CD4-positive, CD25-positive, alpha-beta regulatory T cell (primary cell): ENCODE measurements at places on chromosomes 3 and 15. TPM values are rescaled to one million over a fixed set of nuclear protein-coding genes. Genes with fewer than 3 reads are reported as not detected.

FANCD2OS gene
- polyA plus RNA-seq = not detected

TNFAIP8L3 gene
- polyA plus RNA-seq = not detected

ZPLD1 gene
- not detected for polyA plus RNA-seq

DNA sequence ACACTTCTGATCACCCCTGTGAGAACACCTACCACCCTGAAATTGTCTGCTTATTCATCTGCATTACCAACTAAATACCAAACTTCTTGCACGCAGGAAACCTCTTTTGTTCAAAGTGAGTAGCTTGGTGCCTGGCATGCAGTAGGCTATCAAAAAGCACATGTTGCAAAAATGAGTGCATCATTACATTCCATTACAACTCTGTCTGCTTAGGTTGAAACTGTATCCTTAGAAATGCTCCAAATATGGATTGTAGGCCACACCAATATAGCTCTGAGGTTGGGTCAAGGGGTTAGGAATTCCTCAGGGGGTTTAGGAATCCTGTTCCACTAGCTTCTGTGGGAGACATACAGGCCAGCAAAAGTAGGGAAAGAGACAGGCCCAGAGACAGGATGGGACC is 107.2 kb downstream of the THRB start:
- DNase-seq = no peak

- no peak for DNase-seq
These were observed 533 bp upstream of the SMAD3 start for GRCh38 chr15:67064607-67065530.

DNA sequence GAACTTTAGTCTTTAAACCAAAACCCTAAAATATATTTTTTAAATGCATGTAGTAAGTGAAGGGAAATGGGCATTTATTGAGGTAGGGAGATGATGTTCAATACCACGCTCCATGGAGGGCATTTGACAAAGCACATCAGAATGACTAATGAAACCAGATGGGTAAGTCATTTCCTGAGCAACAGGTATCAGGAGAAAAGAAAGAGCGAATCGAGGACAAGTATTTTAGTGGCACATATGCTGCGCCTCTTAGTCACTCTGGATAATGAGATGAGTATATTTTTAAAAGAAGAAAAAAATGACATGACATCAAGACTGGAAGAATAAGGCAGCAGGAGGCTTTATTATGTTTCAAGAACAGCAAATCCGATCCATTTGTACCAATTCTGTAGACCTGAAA is 129.0 kb upstream of the ARHGEF3 start:
- no peak for DNase-seq

DNA sequence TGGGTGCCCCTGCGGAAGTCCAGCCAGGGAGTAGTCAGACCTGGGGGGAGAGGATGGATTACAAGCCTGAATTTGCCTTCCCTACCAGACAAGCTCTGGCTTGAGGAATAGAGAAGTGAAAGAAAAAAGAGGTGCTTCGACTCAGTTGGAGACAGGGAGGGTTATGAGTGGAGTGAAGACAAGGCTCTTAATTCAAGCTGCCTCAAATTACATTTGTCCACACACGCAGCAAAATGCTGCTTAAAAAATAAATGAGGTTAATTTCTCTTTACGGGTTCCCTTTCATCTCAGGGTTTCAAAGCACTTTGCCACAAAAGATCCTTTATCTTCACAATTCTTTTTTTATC is 49.0 kb upstream of the SLC4A7 start:
- DNase-seq = no peak

- no peak for DNase-seq
These were observed 8.2 kb downstream of the ANKRD34C start for GRCh38 chr15:79290642-79291275.

DNA sequence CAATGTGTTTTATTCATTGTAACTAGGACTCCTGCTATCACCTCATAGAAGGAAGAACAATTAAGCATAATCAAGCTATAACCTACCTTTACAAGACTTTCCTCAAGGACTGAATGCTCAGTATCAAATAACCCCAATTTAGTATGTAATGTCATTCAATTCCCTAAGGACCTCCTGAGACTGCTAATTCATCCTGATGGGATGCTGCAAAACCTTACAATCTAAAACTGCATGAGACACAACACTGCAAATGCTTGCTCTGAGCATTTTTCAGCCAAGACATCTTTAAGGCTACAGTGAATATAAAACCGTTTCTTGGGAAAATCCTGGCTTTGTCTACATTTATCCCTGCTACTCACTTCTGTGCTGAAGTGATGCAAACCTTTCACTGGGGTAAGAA is 69.9 kb downstream of the RYK start:
- no peak for DNase-seq

GRCh38 chr15:80689716-80690115 is 5.4 kb upstream of the ABHD17C start:
- no peak for DNase-seq

- DNase-seq = no peak
These were observed 193.6 kb downstream of the TP63 start for GRCh38 chr3:189824629-189825312.

DNA sequence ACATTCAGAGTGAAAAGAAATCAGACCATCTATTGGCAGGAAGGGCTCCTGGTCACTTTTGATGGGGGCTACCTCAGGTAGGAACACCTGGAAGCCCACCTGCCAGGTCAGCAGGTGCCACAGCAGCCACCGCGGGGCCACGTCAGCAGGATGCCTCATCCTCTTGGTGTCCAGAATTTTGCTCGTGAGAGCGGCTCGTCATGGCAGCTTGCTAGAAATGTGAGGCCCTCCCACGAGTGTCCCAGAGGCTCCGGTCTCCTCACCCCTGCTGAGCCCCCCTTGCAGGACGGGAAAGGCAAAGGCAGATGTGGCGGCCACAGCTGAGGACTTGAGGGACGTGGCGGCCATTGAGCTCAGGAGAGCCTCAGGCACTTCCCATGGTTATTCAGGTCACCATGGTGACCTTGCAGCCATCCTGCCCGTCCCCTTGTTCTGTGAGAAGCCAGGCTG is 129.4 kb downstream of the LRRK1 start:
- DNase-seq = no peak

GRCh38 chr15:66394472-66394871 is 7.8 kb downstream of the MAP2K1 start:
- no peak for DNase-seq

DNA sequence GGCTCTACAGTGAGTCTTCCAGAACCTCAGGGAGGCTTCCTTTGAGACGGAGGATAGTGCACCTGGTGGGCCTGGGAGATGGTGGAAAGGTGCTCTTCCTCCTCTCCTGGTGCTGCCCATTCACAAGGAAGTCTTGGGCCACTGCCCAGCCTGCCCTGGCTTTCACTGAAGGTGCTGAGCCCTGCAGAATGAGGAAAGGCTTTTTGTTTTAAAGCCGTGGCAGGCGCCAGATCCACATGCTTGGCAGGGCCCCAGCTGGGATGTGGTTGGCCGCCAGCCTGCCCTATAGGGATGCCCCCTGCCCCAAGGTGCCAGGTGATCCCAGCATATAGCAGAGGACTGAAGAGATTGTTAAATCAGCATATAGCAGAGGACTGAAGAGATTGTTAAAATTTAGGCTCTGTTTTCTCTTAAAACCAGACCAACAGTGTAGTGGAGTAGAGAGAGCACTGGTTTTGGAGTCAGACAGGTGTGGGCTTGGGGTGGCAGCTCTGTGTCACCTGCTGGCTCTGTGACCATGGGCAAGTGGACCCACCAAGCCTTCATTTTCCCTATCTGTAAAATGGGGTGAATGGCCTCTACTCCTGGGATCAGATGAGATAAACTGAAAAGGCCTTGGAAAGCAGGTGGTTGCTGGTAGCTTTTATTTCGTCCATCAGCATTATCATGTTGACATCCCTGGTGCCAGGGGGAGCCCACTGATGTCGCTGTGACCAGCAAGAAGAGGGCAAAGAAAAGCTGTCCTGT is 53.3 kb downstream of the SLC6A6 start:
- no peak for DNase-seq

GRCh38 chr3:182133752-182134151 is 422.0 kb downstream of the SOX2 start:
- DNase-seq = no peak

- no peak for DNase-seq
These were observed 6.1 kb upstream of the LEKR1 start for GRCh38 chr3:156819842-156820691.

GRCh38 chr3:134190250-134190649 is 60.4 kb downstream of the RYK start:
- no peak for DNase-seq

DNA sequence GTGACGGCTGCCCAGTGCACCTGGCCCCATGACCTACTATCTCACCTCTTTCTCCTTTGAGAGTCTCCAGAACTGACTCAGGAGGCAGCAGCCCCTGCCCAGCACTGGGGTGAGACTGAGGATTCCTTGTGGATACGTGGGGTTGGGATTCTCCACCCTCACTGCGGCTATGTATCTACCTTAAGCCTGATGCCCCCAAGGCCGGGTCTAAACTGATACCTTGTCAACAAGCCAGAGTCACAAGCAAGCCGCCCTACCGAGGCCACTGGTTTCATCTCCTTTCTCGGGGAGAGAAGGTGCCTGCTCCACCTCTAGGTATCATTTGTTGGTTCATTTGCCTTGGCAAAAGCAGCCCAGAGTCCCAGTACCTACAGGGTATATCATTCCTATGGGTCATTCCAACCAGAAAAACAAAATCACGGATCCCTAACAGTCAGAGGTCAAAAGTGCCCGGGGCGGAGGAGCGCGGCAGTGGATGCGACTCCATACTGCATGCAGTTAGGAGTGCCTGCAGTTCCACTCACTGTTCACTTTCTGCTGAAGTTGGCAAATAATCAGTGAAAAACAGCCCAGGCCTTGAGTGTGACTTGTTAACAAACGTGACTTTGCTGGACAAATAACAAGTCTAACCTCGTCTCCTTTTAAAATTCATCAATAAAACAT is 47.5 kb downstream of the ABTB1 start:
- no peak for DNase-seq

- DNase-seq = no peak
These were observed 216.7 kb downstream of the IL20RB start for GRCh38 chr3:137174514-137174913.

DNA sequence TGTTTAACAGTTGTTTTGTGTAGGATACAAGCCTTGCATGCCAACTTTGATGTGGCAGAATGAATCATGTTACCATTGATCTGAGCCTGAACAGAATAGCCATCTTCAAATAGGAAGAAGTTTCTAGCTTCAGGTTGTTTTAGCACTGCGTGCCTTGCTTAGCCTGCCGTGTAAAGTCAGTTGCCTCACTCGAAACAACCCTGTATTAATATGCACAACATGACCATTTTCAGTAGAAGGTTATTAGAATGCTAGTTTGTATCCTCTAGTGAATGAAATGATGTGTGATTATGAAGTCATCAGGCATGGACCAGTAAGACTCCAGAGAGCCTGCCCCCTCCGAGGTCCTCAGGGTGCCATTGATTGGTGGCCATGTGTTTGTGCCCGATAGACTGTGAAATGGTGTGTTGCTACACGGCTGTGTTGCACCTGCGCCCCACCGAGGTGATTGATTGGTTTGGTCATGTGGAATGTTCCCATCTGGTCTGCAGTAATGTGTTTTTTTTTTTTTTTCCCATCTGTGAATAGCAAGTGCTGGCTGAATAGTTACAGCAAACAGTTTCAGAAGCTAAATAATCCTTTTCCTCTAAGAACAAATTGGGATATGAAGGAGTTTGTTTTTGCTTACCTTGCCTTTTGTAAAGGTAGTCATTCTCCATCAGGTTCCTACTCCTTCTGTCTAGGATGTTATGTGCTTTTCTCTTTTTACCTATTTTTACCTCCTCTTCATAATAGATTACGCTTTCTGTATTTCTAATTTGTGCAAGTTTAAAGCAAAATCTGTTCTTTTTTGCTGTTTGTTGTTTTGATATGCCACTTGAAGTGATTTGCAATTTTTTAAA is 214.9 kb downstream of the TCF12 start:
- DNase-seq = peak; percentile 40

DNA sequence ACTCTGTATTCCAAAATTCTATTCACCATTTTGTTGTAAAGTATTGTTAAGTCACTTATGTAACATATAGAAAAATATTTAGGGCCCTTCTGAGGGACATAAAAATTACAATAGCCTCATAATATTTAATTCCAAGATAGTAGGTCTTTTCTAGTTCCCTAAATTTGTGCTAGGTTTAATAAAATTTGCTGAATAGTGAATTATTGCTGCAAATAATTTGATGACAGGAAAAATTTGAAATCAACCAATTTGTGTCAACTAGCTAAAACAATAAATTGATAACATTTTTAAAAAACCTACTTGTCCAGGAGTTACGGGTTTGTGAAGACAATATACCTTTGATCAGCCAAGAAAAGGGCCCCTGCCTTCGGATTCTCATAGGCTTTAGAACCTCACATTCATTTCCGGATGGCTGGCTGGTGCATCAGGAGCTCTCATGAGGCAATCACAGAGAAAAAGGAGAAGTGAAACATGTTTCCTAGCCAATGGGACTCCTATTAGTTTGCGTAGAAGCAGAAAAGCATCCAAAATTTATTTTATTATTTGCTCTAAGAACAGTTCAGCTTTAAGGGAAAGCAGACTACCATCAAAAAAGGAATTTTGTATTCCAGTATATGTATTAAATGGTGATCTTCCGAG is 177.2 kb downstream of the LRRC3B start:
- DNase-seq = no peak

DNA sequence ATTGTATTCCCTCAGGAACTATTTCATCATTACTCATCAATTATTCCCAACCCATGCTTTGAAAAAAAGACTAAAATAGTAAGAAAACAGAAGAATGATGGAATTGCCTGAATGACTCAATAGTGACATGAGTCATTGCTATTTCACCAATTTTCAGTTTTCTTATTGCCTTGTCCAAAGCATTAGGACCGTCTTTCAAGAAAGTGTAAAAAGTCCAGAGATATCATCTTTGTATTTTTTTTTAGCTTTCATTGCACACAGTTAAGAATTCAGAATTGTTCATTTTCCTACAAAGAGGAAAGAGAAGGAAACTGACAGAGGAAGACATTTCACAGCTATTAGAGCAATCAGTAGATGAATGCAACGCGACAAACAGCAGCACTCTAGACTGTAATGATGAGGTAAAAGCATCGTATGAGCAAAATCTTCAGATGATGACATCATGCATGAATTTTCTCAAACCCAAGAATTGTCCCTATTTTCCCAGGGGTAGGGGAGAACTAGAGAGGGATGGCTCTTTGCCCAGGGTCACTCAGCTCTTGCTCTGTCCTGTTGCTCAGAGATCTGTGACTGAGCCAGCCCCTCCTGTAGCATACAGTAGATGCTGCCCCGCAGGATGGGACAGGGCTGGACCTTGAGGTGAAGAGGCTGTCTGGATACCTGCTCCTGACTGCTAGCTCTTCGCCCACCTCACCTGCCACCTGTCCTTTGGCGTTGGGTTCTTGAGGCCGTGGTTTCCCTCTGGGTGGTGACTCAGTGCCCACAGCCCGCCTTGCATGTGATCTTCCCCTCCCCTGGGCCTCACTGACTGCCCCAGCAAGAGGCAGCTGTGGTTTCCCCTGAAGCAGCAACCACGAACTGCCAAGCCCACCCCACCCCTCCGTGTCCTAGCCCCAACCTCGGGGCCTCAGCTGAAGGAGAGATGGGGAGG is 84.8 kb downstream of the PPCDC start:
- peak; percentile 3 for DNase-seq
